A172 (cell line): ENCODE measurements at places on chromosomes 4 and X.

DNA sequence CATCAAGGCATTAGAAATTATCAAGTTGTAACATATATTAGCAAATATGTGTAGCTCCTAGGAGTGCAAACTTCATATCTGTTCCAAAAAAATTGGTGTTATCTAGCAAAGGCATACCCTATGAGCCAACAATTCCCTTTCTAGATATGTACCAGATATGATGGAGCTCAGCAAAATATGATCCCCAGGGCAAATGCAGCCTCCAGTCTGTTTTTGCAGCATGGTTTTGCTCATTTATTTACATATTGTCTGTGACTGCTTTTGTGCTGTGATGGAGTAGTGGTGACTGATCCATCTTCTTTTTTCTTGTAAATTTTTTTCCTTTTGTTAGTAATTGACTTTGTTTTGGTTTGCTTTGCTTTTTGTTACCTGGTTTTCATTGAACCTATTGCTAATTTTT, 41.0 kb downstream of the CEP135 start:
- no peak for DNase-seq

GRCh38 chr4:174408841-174409552, 113.3 kb downstream of the HPGD start:
- no peak for DNase-seq

- no peak for DNase-seq
Measured at GRCh38 chr4:133149932-133150471, 908 bp downstream of the PCDH10 start.

DNA sequence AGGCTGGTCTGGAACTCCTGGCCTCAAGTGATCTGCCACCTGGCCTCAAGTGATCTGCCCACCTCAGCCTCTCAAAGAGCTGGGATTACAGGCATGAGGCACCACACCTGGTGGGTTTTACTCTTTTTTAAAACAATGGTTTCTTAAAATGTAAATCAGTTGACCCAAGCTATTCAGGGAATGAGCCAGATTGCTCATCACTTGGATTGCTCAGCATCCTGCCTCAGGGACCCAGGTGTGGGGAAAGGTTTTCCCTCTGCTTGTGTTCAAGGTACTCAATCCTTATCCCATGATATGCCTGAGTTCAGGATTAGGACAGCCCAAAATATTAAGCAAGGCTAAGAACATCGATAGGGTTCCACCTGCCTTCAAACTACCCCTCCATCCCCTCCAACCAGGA, 67.4 kb downstream of the CHRNA9 start:
- DNase-seq: no peak

GRCh38 chr4:6694177-6694901, 661 bp downstream of the S100P start:
- no peak for DNase-seq

- DNase-seq: no peak
Measured at GRCh38 chr4:153763404-153763803, 3.6 kb upstream of the RNF175 start.

GRCh38 chr4:189835505-189835904, 105.2 kb upstream of the FRG1 start:
- DNase-seq: no peak

DNA sequence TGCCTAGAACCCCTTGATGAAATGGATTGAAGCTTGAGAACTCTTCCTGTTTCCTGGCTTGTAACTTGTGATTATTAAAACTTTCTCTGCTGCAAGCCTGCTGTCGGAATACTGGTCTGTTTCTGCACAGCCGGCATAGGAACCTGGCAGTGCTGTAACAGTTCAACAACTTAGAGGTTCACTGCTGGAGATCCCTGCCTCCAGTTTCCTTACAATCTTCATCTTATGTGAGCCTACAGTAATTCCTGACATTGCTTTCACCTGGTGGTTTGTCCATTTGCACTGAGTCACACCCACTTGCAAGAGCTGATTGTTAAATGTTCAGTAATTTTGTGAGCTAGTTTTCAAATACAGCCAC, 1.3 kb upstream of the SEPSECS start:
- DNase-seq: peak; percentile 33

DNA sequence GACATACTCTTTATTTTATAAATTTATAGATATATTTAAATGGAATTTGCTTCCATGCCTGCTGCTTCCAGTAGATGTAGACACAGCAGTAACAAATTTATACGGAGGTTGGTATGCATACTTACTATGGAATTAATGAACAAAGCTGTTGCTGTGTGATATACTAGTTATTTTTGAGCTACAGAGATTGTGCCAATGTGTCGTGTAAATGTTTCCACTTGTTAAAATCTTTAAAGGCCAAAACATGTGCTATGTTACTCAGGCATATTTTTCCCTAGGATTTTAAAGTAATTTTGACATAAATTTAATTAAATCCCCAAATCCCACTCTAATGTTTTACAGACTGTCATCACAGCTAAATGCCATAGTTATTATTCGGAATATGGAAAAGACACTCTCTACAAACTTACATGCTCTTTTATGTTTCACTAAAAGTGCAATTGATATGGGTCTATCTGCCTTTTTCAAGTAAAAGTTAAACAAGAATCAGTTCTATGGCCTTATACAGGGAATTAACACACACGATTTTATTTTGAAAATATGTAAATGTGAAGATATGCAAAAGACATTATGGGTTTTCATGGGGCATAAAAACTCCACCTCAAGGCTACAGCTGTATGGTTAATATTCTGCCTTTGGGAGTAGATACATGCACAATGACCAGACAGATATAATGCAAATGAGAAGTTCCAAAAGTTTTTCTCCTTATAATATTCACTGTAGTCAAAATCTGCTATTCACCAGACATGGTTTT, 256.8 kb downstream of the FSTL5 start:
- no peak for DNase-seq

GRCh38 chr4:125322366-125322730, 7.6 kb downstream of the FAT4 start:
- no peak for DNase-seq

- no peak for DNase-seq
Measured at GRCh38 chr4:126451237-126451873, 1136.6 kb downstream of the FAT4 start.

DNA sequence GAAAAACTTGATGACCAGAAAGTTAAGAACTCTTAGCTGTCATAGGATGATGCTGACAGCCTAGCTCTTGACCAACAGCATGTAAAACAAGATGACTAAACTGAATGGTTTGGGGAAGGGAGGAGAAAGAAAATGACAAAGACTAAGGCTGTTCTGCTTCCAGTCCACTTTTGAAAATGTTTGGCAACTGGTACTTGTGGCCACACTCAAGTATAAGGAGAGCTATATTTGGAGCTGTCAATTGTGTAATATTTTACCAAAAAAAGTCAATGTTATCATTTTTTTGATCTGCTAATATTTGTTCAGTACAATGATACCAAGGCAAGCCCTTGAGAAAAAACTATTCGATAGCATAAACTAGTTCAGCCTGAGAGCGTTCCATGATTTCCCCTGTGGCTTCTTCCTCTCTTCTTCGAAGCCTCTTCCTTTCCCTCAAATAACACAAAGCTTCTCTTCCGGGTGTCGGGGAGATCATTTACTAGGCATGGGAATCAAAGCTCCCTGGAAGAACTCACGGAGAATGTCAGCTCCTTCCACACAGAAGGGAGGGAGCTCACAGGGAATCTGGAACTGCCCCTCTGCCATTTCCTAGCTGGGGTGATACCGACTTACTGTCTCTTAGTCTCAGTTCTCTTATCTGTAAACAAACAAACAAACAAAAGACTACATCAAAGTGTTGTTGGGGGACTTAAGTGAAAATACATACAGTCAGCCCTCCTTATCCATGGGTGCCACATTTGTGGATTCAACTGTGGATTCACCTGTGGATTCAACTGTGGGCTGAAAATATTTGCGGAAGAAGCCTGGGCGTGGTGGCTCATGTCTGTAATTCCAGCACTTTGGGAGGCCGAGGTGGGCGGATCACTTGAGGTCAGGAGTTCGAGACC, 82.6 kb downstream of the SCD5 start:
- no peak for DNase-seq

DNA sequence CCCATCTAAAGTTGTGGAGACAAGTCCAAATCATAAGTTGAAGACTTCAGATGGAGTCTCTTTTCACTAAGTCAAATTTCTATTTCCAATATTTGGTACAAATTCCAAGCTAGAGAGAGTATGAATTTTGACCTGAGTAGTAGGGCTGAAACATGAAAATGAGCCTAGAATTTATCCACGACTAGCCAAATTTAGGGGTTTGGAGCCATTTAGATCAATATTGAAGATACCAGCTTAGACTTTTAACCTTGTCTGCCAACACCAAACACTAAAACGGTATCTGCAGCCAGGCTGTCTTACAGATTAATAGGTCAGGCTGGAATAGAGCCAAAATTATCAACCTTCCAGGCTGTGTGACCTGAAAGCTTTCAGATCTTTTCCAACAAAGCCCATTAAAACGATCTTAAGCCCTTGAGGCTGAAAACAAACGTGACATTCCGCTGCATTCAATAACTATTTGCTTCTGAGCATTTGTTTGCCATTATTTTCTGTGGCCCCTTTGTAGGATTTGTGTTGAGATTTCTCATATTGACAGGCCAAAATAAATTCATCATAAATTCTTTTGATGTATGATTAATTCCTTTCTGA, 268.7 kb upstream of the DKK2 start:
- no peak for DNase-seq

DNA sequence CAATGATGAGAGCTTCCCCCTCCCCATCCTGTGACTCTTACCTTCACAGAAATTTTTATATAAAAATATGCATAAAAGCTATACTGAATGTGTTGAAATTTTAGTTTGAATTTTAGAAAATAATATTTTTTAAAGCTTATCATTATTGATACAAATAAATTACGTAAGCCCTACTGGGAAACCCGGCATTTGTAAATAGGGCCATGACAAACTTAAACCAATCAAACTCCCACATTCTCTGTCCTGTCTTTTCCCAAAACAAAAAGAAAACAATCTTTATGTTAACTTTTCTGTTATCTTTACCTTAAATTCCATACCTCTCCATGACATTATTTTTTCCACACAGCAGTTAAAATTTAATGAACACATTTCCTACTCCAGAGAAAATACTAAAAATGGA, 2.6 kb downstream of the CNOT6L start:
- no peak for DNase-seq

DNA sequence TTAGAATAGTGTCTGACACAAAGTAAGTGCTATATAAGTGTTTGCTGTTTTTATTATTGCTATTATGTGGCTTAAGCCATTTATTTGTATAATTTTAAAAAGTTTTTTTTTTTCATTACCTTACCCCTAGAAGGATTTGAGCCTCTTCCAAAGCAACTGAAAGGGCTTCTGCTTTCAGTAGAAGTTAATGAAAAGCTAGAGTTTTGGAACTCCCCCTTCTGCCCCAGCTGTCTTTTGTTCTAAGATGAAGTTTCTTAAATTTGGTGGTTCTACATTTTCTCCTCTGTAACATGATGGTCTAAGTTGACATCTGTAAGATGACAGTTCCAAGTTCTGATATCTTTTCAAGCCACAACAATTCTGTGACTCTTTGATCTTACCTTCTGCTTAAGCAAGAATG, 30.3 kb downstream of the FHIP1A start:
- DNase-seq: no peak

- no peak for DNase-seq
Measured at GRCh38 chr4:142475663-142476062, 370.4 kb downstream of the INPP4B start.

- no peak for DNase-seq
Measured at GRCh38 chr4:117429061-117429460, 343.7 kb upstream of the TRAM1L1 start.

DNA sequence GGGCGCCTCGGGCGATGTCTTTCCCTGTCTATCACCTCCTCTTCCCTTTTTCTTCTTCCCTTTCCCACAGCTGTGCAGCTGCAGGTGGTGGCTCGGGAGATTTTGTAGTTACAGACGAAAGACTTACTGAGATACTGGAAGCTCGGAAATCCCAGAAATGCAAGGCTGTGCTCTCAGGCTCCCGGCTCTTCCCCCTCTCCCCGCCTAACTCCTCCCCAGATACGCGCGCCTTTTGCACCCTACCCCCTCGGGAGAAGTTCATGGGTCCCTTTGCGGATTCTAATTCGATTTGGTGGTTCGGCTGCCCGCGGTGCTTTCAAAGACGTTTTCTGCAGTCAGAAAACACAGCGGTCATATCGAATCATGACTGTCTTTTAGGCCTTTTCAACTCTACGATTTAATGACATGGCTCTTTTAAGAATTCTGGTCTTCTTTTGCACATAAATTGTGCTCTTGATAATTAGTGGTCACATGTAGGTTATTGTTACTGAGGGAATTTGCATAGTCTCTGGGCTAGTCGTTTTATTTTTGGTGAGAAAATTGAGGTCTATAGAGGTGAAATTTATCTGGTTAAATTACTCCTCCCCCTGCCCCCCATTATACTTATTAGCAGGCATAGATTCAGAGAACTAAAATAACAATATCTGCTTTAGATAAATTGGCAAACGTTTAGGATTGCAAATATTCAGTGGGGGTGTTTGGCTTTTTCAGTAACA, 1.6 kb downstream of the SEPTIN11 start:
- peak; percentile 8 for DNase-seq

- DNase-seq: no peak
Measured at GRCh38 chrX:103330681-103331288, 746 bp downstream of the TCEAL7 start.

GRCh38 chrX:34325460-34325859, 193.3 kb upstream of the FAM47A start:
- no peak for DNase-seq

DNA sequence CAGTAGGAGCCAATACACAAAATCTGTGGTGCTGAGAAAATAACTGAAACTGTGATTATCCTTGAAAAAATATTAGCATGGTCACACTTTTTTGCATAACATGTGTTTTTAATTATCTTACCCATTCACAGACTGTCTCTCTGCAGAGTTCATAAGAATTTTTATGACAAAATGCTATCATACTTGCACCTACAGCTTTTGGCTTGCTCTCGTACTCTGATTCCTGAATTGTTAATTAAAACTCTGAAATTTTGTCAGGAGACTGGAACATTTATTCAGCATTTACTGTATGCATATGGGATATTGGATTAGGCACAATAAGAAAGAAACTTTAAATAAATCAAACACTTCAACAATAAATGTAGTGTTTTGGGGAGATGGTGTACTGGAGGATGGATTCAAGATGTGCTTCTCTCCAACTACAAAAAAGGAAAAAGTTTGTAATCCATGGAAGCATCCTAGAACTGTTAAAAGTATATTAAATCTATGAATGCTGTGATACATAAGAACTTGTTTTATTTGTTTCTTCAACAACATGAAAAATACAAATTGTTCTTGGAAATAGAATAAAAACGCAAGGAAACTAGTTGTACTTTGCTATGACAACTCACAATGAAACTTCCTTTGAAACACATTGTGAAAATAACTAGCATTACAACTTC, 260.5 kb downstream of the SPATA18 start:
- DNase-seq: no peak

GRCh38 chr4:169070071-169070894, 60.2 kb upstream of the CBR4 start:
- peak; percentile 90 for DNase-seq

GRCh38 chr4:173827707-173828106, 297.7 kb upstream of the HAND2 start:
- DNase-seq: no peak

DNA sequence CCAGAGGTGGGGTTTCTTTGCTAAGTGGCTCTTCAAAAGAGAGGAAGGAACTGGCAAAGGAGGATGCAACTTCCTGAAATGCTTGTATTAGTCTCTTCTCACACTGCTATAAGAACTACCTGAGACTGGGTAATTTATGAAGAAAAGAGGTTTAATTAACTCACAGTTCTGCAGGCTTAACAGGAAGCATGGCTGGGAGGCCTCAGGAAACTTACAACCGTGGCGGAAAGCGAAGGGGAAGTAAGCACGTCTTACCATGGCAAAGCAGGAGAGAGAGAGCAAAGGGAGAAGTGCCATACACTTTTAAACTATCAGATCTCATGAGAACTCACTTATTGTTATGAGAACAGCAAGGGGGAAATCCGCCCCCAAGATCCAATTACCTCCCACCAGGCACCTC, 505.7 kb downstream of the ZNF674 start:
- DNase-seq: no peak
